Uterine smooth muscle cell (primary cell): ENCODE measurements at places on chromosomes 4 and X. TPM values are rescaled to one million over a fixed set of nuclear protein-coding genes. Genes with fewer than 3 reads are reported as not detected.

The TMPRSS11A gene
- total RNA-seq = not detected in 2 replicates

The NHS gene
- 2.3 and 4.6 TPM in 2 replicates for total RNA-seq

The CPEB2 gene
- total RNA-seq = 19.5 and 25.6 TPM in 2 replicates

The HSFX3 gene
- not detected in 2 replicates for total RNA-seq

The CORIN gene
- 0.55 and 1.00 TPM in 2 replicates for total RNA-seq

The AMOT gene
- total RNA-seq = 3.9 and 6.1 TPM in 2 replicates
